ENCODE measurements at places on chromosomes 11 and 22. TPM values are rescaled to one million over a fixed set of nuclear protein-coding genes. Genes with fewer than 3 reads are reported as not detected.

RAG1 gene
- total RNA-seq, result 0.99 TPM

CCDC15 gene
- total RNA-seq, result 0.77 TPM

DNA sequence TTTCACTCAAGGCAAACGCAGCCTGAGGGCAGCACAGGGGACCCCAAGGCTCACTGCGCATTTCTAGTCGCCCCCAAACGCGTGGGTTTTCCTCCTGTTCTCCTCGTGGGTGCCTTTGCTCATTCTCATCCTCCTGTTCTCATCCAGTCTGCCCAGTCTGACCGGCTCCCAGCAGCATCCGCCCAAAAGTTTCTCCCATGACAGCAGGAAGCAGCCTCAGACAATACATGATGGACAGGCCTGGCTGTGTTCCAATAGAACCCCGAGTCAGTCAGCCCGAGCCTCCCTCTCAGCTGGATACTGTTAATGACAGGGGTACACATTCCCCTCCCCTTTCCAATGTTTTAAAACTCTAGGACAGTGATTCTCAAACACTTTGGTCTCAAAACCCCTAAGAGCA lies 22.5 kb upstream of the KRTAP5-7 start:
- DNase-seq, result no peak
- peaks cover 3% of the 10 kb centered on the region for H3K36me3 ChIP-seq
- no peak overlapping the region for H3K27ac ChIP-seq

DNA sequence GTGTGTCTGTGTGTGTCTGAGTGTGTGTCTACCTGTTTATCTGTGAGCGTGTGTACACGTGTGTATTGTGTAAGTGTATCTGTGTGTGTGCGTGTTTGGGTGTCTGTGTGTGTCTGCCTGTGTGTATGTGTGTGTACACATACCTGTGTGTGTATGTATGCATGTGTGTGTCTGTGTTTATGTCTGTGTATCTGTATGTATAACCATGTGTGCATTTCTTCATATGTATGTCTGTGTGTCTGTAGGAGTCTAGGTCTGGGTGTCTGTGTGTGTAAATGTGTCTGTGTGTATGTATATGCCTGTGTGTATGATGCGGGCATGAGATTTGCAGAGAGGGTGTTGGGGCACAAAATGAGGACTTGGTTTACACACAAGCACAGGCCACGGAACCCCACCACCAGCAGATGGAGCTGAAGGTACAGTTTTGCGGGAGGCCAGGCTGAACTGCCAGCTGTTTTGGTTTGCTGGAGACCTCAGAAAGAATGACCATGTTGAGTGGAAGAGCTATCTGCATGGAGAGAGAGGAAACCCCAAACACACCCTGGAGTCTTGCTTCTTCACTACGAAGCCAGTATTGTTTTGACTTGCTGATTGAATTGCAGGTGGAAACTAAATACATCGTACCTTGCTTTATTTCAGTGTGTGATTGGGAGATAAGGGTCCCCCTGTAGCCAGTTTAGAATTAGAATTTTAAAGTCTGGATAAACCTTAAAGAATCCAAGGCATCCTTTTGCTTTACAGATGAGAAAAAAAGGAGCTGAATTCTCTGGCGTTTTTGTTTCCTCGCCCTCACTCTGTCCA lies 497.2 kb downstream of the NTM start:
- no peak overlapping the region for H3K4me3 ChIP-seq
- H3K27ac ChIP-seq, result no peak overlapping the region
- DNase-seq, result peak; percentile 77
- H3K4me1 ChIP-seq, result no peaks in the 10 kb centered on the region
- no peaks in the 10 kb centered on the region for H3K27me3 ChIP-seq
- H3K36me3 ChIP-seq, result no peaks in the 10 kb centered on the region

C11orf21 gene
- total RNA-seq, result not detected

- peaks cover 3% of the 10 kb centered on the region for H3K4me1 ChIP-seq
- H3K27ac ChIP-seq, result no peak overlapping the region
- H3K4me3 ChIP-seq, result no peak overlapping the region
- no peak for DNase-seq
Measured at GRCh38 chr11:19458231-19458630, 217.5 kb upstream of the E2F8 start.

- peaks cover 5% of the 10 kb centered on the region for H3K4me1 ChIP-seq
- H3K4me3 ChIP-seq, result no peak overlapping the region
- no peak overlapping the region for H3K27ac ChIP-seq
- H3K36me3 ChIP-seq, result no peaks in the 10 kb centered on the region
- DNase-seq, result peak; percentile 18
- H3K27me3 ChIP-seq, result peaks cover 16% of the 10 kb centered on the region
Measured at GRCh38 chr11:67416416-67417335, 1.2 kb downstream of the CARNS1 start.

DNA sequence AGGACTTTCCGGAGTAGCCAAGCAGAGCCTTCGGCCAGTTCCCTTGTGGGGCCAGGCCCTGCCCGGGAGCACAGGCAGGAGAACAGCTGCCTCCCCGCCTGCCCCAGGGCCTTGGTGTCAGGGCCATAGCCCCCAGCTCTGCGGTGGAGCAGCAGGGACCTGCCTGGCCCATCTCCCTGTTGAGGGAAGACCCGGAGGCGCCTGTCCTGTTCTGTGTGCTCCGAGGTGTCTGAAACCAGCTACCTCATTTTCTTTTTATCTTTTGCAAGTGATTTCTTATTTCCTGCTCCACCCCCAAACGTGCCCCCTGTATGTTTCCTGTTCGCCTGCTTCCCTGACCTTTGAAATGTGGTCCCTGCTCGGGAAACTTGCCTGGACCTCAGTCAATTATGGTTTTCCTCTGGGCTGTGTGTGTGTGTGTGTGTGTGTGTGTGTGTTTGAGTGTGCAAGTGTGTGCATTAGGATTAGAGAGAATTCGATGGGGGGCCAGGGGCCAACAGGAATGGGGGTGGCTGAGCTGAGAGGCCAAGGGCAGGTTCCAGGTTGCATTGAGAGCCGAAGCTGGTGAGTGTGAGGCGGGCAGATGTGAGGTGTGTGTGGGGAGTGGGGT lies 19.1 kb downstream of the LRP5 start:
- H3K4me1 ChIP-seq, result peaks cover 4% of the 10 kb centered on the region
- no peaks in the 10 kb centered on the region for H3K27me3 ChIP-seq
- no peaks in the 10 kb centered on the region for H3K36me3 ChIP-seq
- H3K27ac ChIP-seq, result no peak overlapping the region

DNA sequence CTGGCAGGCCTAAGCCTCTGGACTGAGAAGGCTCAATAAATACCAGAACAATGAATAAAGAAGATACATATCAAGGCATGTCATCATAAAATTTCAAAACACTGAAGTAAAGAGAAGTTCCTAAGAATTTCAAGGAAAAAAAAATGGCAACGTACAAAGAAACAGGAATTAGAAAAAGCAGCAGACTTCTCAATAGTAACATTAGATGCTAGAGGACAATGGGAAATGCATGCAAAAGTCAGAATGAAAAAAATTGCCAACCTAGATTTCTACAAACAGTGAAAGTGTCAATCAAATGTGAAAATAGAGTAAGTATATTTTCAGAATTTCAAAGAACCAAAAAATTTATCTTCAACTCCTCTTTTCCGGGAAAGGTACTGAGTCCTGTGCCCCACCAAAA lies 125.0 kb downstream of the KCNC1 start:
- no peak overlapping the region for H3K4me3 ChIP-seq
- no peak for DNase-seq
- H3K27ac ChIP-seq, result no peak overlapping the region

PNPLA5 gene
- under 0.01 TPM for total RNA-seq

- no peaks in the 10 kb centered on the region for H3K4me1 ChIP-seq
- H3K27ac ChIP-seq, result no peak overlapping the region
- no peak for DNase-seq
- H3K4me3 ChIP-seq, result no peak overlapping the region
- H3K36me3 ChIP-seq, result no peaks in the 10 kb centered on the region
Measured at GRCh38 chr11:23723861-23724260, 773.0 kb upstream of the LUZP2 start.

- no peaks in the 10 kb centered on the region for H3K36me3 ChIP-seq
- peak overlapping the region; percentile 60 for H3K27ac ChIP-seq
- H3K4me3 ChIP-seq, result no peak overlapping the region
- DNase-seq, result peak; percentile 24
Measured at GRCh38 chr11:46273511-46274205, 3.8 kb upstream of the CREB3L1 start.

GRCh38 chr11:134437821-134438220 lies 25.8 kb upstream of the B3GAT1 start:
- H3K4me1 ChIP-seq, result no peaks in the 10 kb centered on the region
- H3K4me3 ChIP-seq, result no peak overlapping the region
- H3K36me3 ChIP-seq, result no peaks in the 10 kb centered on the region
- H3K27ac ChIP-seq, result no peak overlapping the region

TMEM191C gene
- total RNA-seq, result 2.6 TPM

EFCAB6 gene
- 1.5 TPM for total RNA-seq

DNA sequence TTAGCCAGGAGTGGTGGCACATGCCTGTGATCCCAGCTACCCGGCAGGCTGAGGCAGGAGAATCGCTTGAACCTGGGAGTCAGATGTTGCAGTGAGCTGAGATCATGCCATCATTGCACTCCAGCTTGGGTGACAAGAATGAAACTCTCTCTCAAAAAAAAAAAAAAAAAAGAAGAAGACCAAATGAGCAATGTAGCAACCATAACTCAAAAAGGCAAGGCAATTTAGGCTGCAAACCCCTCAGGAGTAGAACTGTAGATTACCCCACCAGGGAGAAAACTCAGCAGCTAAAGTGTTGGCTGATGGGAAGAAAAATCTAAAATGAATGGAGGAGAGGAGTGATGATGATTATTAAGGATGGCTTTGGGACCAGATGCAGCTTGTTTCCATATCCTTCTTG lies 256.7 kb upstream of the UBASH3B start:
- H3K4me1 ChIP-seq, result no peaks in the 10 kb centered on the region
- H3K27ac ChIP-seq, result no peak overlapping the region

- DNase-seq, result no peak
- H3K27me3 ChIP-seq, result no peaks in the 10 kb centered on the region
- H3K4me1 ChIP-seq, result no peaks in the 10 kb centered on the region
- H3K4me3 ChIP-seq, result no peak overlapping the region
- no peak overlapping the region for H3K27ac ChIP-seq
Measured at GRCh38 chr11:97092823-97093222, 703.0 kb downstream of the JRKL start.

POU2AF2 gene
- not detected for total RNA-seq

SCGB1D2 gene
- not detected for total RNA-seq

- no peak for DNase-seq
- no peak overlapping the region for H3K4me3 ChIP-seq
Measured at GRCh38 chr11:17098658-17099057, 21.2 kb upstream of the RPS13 start.

- no peaks in the 10 kb centered on the region for H3K36me3 ChIP-seq
- no peaks in the 10 kb centered on the region for H3K4me1 ChIP-seq
- H3K4me3 ChIP-seq, result no peak overlapping the region
- no peaks in the 10 kb centered on the region for H3K27me3 ChIP-seq
Measured at GRCh38 chr11:19790831-19791552, 78.4 kb downstream of the NAV2 start.

DNA sequence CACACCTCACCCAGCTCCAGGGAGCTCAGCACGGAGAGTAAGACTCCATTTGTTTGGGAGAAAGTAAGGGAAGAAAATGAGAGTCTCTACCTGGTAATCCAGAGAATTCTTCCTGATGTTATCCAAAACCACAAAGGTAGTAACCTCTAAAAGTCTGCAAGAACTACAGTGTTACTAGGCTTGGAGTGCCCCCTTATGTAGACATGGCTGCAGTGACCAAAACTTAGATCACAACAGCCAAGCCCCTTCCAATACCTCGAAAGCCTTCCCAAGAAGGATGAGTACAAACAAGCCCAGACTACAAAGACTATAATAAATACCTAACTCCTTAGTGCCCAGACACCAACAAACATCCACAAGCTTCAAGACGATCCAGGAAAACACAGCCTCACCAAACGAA lies 4.9 kb downstream of the UBE2L6 start:
- peaks cover 3% of the 10 kb centered on the region for H3K4me1 ChIP-seq
- H3K27ac ChIP-seq, result no peak overlapping the region
- peaks cover 7% of the 10 kb centered on the region for H3K36me3 ChIP-seq

- H3K27ac ChIP-seq, result no peak overlapping the region
- no peak overlapping the region for H3K4me3 ChIP-seq
- DNase-seq, result no peak
- no peaks in the 10 kb centered on the region for H3K4me1 ChIP-seq
- H3K36me3 ChIP-seq, result no peaks in the 10 kb centered on the region
Measured at GRCh38 chr11:104999721-105000120, 23.2 kb downstream of the CASP5 start.

GRCh38 chr22:26835929-26836528 lies 178.6 kb downstream of the MIAT start:
- peak; percentile 39 for DNase-seq
- no peaks in the 10 kb centered on the region for H3K27me3 ChIP-seq
- no peaks in the 10 kb centered on the region for H3K4me1 ChIP-seq
- H3K4me3 ChIP-seq, result no peak overlapping the region
- no peaks in the 10 kb centered on the region for H3K36me3 ChIP-seq

DNA sequence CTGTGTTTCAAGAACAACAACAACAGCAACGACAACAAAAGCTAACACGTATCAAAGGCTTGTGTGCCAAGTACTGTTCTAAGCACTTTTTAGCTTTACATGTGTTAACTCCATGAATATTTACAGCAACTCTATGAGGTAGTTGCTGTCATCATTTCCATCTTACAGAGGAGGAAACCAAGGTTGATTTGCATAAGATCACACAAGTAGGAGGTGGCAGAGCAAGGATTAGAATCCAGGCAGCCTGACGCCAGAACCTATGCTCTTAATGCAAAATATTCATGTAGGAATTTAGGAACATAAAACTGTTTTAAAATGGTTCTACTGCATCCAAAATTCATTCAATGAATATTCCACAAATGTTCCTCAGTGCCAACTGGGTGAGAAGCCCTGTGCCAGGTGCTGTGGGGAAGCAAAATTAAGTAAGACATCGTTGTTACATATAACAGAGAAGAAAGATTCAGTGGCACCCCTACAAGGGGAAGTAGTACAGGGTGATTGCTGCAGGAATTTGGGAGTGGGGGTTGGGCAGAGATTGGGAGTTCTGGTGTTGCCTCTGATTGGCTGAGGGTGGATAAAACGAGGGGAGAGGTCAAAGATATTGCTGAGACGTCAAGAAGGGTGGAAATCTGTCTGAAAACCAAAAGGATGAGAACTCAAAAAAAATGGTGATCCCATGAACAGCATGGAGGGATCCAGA lies 86.1 kb upstream of the ARHGAP20 start:
- no peaks in the 10 kb centered on the region for H3K36me3 ChIP-seq
- H3K4me1 ChIP-seq, result no peaks in the 10 kb centered on the region
- no peak overlapping the region for H3K27ac ChIP-seq
- H3K27me3 ChIP-seq, result no peaks in the 10 kb centered on the region
- DNase-seq, result no peak

- H3K27me3 ChIP-seq, result no peaks in the 10 kb centered on the region
- no peak overlapping the region for H3K4me3 ChIP-seq
- no peaks in the 10 kb centered on the region for H3K36me3 ChIP-seq
- H3K27ac ChIP-seq, result peak overlapping the region; percentile 77
- peaks cover 17% of the 10 kb centered on the region for H3K4me1 ChIP-seq
Measured at GRCh38 chr22:18032455-18033101, 8.2 kb upstream of the MICAL3 start.

SLC35F2 gene
- total RNA-seq, result 9.8 TPM

HBD gene
- 5.9 TPM for total RNA-seq

DNA sequence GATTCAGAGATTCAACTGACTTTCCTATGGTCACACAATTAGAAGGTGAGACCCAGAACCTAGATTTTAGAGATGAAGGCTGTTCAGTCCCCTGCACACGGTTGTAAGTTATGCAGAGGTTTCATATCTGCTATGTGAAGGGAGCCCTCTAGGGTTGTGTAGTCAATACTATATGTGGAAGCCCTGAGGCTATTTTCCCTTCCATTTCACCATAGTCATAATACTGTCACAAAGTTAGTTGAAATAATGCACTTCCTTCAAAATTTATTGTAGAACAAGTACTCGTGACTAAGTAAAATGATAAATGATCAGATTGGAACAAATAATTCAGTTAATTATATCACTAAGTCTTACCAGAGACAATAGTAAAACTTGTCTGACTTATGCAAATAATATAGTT lies 48.8 kb downstream of the ENDOD1 start:
- peak; percentile 40 for DNase-seq
- H3K4me3 ChIP-seq, result no peak overlapping the region
- H3K27me3 ChIP-seq, result no peaks in the 10 kb centered on the region

NDUFS3 gene
- 76.5 TPM for total RNA-seq

Measured in fibroblast of lung (primary cell).